Eye (tissue), 1 donor: ENCODE measurements at places on chromosomes 5 and 9.

- DNase-seq, result no peak
Measured at GRCh38 chr9:93292664-93293328, 108.9 kb downstream of the WNK2 start.

DNA sequence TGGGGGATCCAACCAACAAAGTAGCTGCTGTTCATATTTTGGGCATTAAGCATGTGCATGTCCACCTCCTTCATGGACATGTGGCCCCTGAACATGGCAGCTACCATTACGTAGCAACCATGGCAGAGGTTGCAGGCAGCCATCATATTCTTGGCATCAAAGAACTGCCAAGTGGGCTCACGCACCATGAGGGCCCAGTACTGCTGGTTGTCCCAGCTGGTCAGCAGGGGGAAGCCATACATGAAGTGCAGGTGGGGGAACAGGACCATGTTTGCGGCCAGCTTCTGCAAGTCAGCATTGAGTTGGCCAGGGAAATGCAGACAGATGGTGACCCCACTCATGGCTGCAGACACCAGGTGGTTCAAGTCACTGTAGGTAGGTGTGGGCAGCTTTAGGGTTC is 9.5 kb downstream of the MTAP start:
- DNase-seq, result no peak

- peak; percentile 48 for DNase-seq
Measured at GRCh38 chr5:91929522-91929817, 546.4 kb upstream of the ARRDC3 start.

- no peak for DNase-seq
Measured at GRCh38 chr5:170270293-170271069, 27.1 kb downstream of the LCP2 start.

DNA sequence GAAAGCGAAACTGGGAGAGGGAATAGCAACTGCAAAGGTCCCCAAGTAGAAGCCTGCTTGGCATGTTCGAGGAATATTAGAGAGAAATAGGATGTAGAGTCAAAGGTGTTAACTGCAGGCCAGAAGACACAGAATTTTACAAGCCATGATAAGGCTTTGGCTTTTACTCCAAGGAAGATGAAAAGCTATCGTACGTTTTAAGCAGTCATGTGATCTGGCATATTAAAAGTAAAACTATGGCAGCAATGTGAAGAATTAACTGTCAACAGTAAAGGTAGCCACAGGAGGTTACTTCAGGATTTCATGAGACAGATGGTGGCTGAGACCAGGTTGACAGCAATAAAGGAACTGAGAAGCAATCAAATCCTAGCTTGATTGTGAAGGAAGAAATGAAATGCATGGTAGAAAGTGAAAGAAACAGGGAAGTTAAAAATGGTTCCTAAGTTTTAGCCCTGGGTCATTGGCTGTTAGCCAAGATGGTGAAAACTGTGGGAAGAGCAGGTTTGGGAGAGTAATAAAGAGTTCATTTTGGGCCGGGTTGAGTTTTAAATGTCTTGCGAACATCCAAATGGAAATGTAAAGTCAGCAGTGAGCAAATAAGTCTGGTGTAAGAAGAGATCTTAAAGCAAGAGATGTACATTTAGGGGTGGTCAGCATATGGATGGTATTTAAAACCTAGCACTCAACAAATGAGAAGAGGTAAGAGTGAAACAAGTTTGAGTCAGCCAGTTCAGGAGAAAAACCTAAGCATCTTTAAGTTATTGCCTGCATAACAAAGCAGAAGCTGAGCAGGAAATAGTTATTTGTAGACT is 20.3 kb upstream of the TTC33 start:
- no peak for DNase-seq

DNA sequence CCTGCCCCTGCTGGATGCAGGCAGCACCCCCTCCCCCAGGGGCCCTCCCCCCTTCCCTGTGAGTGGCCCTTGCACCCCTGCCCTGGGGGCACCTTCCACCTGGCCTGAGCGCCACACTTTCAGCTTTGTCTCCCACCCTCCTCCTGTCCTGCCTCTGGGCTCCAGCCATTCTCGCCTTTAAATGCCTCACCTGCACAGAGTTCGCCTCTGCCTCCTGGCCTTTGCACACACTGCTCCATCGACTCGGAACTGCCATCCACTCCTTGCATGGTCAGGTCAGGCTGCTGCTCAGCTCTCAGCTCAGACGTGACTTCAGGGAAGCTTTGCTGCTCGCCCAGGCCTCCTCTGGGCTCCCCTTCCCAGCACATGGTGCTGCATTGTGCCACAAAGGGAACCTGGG is 10.2 kb downstream of the FAM163B start:
- DNase-seq, result no peak

- DNase-seq, result peak; percentile 41
Measured at GRCh38 chr9:134768709-134769351, 111.8 kb upstream of the FCN2 start.

DNA sequence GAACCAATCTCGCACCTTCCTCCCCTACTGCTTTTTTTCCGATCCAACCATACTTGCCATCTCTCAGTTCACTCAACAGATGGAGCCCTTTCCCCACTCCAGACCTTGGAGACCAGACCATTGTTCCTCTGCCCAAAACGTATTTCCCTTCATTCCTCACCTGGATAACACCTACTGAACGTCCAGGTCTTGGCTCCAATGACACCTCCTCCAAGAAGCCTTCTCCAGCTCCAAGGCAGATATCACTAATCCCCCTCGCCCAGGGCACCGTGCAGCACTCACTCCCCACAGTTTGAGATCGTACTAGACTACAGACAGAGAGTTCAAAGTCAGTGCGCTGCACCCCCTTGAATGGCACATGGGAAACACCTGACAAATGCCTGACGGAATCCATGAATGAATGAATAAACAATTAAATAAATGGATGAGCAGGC is 47.1 kb upstream of the AKNA start:
- DNase-seq, result peak; percentile 67

DNA sequence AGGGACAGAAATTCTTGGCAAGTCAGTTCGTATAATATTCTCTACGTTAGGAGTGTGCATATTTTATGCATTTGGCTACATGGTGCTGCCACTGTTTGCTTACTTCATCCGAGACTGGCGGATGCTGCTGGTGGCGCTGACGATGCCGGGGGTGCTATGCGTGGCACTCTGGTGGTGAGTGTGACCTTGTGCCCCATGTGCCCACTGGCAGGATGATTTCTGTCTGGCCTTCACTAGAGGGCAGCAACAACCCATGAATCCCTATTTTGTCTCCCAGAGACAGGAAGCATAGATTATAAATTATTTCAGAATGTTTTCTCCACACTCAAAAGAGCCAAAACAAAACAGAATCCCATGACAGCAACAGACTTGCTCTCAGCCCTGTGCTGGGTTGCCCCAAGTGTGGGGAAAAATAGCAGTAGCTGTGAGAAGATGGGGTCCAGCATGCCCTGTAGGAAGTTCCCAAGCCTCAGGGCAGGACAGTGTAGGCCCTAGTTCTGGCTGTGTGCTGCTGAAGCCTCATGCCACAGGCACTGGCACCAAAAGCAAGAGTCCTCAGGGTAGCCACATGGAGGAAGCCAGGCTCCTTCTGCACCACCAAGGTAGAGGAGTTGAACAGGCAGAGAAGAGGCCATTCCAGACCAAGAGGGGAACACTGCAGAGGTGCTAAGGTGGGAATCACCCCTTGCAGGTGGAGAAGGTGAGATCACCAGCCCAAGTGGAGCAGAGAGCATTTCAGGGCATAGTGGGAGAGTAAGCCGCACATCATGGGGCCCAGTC is 16.0 kb downstream of the SLC22A5 start:
- DNase-seq, result peak; percentile 79

DNA sequence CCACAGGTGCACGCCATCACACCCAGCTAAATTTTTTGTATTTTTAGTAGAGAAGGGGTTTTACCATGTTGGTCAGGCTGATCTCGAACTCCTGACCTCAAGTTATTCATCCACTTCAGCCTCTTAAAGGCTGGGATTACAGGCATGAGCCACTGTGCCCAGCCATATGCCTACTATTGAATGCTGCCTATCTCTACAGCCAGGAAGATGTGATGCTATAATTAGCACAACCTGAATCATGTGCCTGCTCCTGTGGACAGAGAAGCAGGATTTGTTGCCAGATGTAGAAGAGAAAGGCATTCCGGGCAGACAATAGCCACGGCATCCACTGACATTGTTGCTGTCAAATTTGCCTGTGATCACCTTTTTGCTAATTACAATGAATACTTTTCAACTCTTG is 24.4 kb upstream of the MLLT3 start:
- DNase-seq, result no peak

DNA sequence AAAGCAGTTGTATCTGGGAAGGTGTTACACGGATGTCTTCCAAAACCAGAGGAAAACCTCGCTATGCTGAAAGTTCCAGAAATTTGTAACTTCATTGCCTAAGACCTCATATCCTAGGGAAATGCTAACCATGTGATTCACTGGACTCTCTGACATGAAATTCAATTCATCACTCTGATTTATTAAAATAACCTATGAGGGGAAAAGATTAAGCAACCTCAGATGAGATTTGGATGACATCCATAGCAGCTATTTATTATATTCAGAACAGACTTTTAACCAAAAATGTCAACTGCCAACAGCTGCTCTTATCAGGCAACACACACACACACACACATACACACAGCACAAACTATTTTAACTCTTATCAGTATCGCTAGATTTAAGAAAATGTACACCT is 1006.4 kb upstream of the CTNND2 start:
- no peak for DNase-seq
